Left ventricle myocardium superior (tissue), 1 donor: ENCODE measurements at places on chromosomes 12 and 14.

GRCh38 chr12:52175371-52176350 lies 16.2 kb downstream of the KRT80 start:
- no peak for DNase-seq

- DNase-seq, result no peak
Observed at GRCh38 chr12:46751173-46751572, 74.6 kb downstream of the SLC38A4 start.

GRCh38 chr12:88951860-88952561 lies 371.7 kb upstream of the KITLG start:
- no peak for DNase-seq

DNA sequence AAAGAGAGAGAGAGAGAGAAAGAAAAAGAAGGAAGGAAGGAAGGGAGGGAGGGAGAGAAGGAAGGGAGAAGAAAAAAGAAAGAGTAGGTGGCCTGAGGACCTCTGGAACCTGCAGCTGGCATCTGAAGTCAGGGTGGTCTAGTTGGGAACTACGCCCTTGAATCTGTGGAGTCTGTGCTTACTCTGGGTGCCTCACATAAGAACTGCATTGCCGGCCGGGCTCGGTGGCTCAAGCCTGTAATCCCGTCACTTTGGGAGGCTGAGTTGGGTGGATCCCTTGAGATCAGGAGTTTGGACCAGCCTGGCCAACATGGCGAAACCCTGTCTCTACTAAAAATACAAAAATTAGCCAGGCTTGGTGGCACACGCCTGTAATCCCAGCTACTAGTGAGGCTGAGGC lies 10.0 kb upstream of the NRDE2 start:
- no peak for DNase-seq

- no peak for DNase-seq
Observed at GRCh38 chr12:110863161-110863560, 16.4 kb downstream of the CCDC63 start.

- no peak for DNase-seq
Observed at GRCh38 chr12:54358191-54358944, 5.9 kb downstream of the GPR84 start.

DNA sequence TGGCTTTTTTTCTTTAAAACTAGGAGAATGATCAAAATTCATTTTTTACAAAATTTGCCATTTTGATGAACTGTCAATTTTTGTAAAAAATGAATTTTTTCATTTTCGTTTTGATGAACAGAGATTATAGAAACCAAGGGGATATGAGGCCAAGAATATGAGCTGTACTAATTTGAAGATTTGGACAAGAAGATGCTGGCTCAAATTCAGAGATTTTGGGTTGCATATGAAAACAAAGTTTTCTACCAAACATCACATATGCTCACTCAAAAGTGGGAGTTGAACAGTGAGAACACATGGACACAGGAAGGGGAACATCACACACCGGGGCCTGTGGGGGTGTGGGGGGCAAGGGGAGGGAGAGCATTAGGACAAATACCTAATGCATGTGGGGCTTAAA lies 230.7 kb downstream of the SNAPC1 start:
- DNase-seq, result no peak

GRCh38 chr12:13437541-13437940 lies 241.0 kb downstream of the EMP1 start:
- DNase-seq, result no peak

GRCh38 chr14:68718023-68718990 lies 74.6 kb downstream of the ZFP36L1 start:
- DNase-seq, result no peak

GRCh38 chr12:58907391-58907790 lies 12.9 kb downstream of the LRIG3 start:
- no peak for DNase-seq

DNA sequence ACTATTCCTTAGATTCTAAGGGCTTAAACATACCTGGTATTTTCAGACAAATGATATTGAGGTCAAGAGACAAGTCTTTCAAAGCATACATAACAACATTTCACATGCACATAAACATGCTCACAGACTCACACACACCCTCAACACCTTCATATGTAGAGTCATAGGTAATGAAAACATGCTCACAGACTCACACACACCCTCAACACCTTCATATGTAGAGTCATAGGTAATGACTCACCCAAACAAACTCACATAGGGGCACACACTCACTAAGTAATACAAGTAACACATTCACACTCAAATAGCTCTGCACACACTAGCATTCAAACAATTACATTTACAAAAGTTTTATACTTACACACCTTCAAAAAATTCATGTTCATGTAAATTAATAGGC lies 975.5 kb downstream of the TMEM121 start:
- no peak for DNase-seq

DNA sequence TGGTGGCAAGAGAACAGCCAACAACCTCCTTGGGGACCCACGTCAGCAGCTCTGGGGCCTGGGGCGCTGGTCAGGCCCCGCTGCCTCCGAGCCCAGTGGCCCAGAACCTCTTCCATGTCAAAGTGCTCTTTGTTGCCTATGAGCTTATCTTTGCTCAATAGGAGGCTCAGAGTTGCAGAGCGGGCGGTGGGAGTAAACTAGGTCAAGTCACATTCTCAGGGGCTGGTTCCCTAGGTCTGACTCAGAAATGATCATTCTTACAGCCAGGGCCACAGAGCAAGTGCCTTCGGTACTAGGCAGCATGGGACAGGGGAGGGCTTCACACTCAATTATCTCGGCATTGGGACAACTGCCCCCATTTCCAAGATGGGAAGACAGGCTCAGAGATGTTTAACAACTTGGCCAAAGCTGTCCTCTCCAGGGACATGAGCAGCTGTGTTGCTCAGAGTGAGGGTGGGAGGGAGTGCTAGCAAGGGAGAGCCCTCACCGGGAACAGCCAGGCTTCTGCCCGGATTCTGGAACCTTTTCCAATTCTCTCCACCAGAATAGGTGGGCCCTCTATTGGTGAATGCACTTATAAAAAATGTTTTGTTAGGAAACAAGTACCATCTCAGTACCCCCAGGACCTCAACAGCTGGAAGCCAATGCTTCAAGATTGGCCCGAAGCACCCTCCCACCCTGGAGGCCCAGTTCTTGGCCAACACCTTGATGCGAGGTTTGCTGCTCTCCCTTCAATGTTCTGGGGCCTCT lies 11.9 kb downstream of the SLC25A29 start:
- peak; percentile 69 for DNase-seq

DNA sequence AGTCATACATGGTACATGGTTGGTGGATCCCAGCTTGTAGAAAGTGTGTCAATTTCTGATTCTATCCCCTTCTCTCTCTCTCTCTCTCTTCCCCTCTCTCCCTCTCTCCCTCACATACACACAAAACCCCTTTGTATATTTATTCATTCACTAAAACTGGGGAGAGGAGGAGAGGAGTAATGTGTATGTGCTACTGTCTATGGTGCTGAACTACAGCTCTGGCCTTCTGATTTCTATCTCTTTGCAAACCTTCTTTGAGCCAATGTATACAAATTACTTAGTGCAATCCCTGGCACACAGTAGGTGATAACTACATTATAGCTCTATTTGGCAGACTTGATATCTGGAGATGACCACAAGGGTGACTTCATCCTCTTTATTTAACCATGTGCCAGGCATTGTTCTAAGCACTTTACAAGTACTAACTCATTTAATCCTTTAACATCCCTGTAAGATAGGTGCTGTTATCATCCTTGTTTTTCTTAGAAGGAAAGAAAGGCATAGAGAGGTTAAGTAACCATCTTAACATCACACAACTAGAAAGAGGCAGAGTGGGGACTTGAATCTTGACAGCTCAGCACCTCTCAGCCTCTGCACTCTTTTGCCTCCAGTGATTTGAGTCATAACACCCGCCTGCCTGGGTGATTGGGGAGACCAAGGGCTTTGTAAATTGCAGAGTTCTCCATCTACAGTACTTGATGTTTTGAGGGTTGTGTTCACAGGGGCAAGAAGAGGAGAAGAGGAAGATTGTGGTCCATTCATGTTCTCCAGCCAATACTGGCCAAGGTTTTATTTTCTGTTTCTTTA lies 21.3 kb downstream of the RPH3A start:
- no peak for DNase-seq

DNA sequence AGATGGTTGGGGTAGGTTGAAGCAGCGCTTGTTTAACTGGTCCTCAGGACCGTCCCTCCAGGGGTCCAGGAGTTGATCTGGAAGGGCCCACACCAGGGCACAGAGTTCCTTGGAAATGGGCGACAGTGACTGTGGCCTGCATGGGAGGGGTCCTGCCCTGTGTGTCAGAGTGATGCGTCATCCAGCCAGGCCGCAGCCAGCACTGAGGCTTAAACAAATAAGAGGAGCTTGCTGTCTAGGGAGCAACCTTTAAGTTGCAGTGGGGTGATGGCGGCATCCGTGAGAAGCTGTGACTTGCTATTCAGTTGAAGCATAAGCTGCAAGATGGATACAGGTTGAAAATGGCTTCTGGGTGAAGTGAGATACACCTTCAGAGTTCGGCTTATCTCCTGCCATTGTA lies 20.2 kb downstream of the DCAF4 start:
- no peak for DNase-seq

DNA sequence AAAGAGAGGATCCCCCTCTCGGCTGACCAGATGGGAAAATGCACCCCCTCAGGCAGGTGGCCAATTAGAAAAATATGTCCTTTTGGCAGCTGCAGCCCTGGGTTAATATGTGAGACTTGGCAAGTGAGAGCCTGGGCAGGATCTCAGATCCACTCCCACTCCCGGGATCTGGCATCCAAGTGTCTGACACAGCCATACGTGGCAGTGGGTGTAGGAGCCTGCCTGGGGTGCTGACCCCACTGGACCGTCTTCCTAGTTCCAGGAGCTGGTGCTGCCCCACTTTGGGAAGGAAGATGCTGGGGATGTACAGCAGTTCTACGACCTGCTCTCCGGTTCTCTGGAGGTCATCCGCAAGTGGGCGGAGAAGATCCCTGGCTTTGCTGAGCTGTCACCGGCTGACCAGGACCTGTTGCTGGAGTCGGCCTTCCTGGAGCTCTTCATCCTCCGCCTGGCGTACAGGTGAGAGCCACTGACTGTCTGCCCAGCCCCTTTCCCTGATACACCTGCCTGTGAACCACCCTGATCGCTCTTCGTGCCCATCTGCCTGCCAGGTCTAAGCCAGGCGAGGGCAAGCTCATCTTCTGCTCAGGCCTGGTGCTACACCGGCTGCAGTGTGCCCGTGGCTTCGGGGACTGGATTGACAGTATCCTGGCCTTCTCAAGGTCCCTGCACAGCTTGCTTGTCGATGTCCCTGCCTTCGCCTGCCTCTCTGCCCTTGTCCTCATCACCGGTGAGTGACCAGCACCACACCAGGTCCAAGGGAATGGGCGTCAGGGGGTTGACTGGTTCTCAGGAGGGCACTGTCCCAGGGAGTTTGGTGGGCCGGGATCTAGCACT lies 5.8 kb downstream of the NR4A1 start:
- no peak for DNase-seq

DNA sequence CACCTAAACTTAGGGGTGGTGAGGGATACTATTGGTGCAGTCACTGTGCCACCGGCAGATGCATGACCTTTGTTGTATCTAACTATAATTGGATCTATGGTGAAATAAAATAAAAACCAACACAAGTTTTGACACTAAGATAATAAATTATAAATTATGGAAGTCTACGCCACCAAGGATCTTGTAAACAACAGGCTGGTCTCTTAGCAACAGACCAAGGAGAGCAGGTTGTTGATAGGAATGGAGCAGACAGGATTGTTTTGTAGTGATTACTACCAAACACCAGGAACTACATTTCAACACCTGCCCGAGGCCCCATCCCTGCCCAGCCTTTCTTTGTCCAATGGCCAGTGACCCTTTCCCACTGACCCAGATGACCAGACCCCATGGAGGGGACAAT lies 1178.0 kb downstream of the VRK1 start:
- DNase-seq, result no peak

DNA sequence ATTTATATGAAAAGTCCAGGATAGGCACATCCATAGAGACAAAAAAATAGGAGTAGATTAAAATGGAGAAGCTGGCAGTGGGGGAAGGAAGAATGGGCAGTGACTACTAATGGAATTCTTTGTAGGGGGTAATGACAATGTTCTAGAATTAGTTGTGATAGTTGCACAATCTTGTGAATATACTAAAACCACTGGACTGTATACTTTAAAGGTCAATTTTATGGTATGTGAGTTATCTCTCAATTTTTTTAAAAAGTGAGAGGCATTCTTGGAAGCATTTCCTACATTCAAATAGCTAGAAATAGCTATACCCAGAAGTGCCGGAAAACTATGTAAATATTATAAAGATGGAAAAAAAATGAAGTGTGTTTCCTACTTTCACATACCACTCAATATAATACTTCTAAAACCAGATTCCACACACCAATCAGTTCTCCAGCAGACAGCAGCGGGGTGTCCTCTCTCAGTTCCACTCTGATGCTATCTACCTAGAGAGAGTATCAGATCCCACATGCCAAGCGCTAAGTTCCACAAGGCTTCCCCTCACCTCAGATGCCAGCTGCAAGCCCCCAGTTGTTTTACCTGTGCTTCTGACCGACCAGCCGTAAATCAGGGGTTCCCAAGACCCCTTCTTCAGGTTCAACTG lies 41.7 kb upstream of the NID2 start:
- DNase-seq, result no peak

DNA sequence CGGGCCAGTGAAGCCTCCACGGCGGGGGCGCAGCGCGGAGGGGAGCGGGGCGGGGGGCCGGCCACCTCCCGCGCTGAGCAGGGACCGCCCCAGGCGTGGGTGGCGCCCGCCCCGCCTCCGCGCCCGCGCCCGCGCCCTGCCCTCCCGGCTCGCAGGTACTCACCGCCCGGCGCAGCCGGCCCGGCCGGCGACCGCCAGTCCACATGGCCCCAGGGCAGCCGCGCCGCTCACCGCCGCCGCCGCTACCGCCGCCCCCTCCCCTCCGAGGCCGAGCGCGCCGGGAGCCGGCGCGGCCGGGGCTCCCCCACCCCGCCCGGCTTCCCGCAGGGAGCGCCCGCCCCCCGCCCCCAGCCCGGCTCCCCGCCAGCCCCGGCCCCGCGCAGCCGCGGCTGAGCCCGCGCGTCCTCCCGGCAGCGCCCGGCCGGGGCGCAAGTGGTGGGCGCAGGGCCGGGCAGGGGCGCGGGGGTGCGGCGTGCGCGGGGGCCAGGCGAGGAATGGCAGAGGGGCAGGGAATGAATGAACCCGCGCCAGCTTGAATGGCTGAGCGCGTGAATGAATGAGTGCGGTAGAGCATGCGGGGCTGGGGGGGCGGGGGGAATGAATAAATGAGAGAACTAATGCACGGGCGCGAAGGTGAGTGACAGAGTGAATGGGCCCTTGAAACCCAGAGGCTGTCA lies at the start of gene BEGAIN:
TSS of gene BEGAIN (minus strand) at position 332 of the 677 bp plus-strand sequence. CDS start at position 205, 127 bp downstream.
- no peak for DNase-seq

GRCh38 chr14:104204660-104205149 lies 66.3 kb downstream of the KIF26A start:
- DNase-seq, result no peak

GRCh38 chr12:62250671-62251608 lies 9.3 kb upstream of the USP15 start:
- DNase-seq, result no peak

- DNase-seq, result peak; percentile 74
Observed at GRCh38 chr12:76883811-76884210, 5.0 kb upstream of the CSRP2 start.

GRCh38 chr12:131027876-131028586 lies 74.3 kb downstream of the ADGRD1 start:
- DNase-seq, result no peak
